ENCODE measurements at places on chromosomes 16 and 17.

DNA sequence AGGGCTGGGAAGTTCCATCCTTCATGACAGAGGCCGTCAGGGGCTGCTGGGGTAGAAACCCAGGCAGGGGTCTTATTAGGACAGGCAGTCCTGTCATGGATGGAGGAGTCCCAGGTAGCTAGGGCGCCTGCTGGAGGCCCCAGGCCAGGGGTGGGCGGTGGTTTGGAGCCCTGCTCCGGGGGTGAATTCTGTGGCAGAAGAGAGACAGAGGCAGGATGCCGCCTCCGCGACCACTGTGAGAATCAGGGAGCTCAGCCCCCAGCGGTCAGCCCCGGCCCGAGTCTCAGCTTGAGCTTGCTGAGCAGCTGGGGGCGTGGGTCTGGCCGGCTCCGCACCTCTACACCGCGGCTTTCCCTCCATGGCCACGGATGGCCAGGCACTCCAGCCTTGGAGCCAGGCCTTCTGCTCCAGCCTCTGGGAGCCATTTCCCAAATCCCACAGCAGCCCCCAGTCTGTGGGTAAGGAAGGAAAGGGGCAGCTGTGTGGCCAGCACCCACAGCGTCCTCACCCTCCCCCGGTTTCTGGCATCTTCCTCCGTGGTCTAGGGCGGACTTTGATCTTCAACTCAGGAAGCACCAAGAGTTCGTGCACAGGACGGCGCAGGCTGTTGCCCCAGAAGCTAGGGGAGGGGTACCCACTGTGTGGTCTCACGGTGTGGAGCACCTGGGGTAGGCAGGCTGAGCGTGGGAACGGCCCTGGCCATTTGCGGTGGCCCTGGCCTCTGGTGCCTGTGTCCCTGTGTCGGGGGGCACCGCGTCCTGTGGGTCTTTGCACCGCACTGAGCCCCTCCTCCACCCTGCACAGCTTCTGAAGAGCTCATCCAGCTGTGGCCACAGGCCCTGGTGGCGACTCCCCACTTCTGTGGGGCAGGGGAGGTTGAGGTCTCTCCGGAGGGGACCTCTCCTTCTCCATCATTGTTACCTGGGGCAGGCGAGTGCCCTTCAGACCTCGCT, 14.1 kb downstream of the CD7 start:
- no peak for DNase-seq

GRCh38 chr17:55495239-55495638, 16.0 kb downstream of the SMIM36 start:
- DNase-seq, result no peak

DNA sequence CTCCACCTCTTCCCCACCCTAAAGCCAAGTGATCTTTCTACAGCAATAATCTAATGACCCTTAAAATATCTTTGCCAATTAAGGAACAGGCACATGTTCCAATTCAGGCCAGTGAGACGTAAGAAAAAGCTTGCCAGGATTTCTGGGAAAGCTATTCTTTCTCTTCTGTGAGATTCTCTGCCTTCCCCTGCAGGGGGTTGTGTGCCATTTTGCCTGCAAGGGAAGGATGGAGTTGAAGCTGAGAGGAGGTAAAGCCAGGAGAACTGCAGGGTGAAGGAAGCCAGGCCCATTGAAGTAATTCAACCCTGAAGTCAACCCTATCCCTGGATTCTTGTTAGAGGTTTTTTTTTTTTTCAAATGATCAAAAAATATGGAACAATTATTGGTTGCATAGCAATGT, 9.0 kb upstream of the LPO start:
- DNase-seq, result no peak

DNA sequence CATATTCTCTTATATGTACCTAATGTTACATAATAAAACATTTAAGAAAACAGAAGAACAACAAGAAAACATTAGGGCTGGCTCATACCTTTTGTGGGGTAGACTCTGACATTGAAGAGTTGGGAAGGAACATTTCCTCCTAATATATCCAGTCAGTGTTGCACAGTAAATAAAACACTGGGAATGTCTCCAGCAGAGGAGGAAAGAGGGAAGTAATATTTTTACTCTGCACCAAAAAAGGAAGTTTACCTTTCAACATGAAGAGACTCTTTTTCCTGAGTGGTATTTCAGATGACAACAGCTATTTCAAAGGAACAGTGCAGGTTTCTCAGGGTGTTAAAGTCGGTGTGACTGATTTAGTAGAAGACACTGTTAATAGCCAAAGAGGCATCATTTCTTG, 31.9 kb downstream of the EPN2 start:
- DNase-seq, result no peak

DNA sequence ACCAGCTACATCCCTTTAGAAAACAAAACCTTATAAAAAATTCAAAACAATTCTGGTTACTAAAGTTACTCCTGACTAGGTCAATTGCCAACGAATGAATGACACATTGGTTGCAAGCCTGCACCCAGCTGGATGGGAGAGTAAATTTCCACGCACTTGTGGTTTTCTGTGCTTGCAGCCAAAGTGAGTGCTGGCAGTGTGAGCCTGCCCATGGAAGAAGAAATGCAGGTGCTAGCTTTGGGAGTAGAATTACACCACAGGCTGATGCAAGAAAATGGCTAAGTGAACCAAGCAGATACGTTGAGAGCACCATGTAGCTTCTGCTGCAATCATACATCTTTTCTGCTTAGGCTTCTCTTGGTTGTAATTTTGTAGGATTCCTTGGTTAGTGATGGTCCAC, 74.6 kb downstream of the SYCE1L start:
- no peak for DNase-seq

DNA sequence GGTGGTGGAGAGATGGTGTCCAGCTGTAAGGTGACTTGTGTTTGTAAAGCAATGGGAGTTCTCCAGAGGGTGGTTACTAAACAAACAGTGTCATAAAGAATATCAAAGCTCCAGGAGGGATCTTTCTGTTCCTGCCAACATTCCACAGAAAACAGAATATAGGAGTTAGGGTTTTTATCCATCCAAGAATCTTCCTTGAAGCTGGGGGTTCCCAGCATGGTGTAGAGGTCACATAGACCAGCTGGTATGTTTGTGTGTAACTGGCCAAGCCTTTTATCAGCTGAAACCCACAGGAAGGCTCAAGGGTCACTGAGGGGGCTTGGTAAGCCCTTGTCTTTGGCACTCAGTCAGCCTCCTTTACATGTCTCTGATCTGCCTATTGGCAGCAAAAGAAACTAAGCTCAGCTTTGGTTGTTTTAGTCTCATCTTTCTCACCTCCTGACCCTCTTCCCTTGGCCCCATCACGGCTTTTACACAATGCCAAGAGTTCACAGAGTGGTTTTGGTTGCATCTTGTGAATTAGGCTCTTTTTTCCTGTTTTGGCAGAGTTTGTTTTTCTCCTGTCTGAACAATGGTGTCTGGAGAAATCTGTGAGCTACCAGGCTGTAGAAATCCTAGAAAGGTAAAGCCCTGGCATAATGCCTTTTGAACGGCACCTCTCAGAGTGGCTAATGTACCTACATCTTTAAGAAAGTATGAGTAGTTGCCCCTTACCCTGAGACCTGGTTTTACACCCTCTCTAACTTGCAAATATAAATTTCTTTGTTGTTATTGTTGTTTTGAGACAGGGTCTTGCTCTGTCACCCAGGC, 4.6 kb downstream of the CNTD1 start:
- DNase-seq, result no peak

Data from stimulated activated CD4-positive, alpha-beta T cell treated with anti-CD3 and anti-CD28 coated beads, Interleukin-1b, Interleukin-23, amount 100 ng/mL, for 1 hour (primary cell).